ENCODE measurements at places on chromosomes 6 and 20.

DNA sequence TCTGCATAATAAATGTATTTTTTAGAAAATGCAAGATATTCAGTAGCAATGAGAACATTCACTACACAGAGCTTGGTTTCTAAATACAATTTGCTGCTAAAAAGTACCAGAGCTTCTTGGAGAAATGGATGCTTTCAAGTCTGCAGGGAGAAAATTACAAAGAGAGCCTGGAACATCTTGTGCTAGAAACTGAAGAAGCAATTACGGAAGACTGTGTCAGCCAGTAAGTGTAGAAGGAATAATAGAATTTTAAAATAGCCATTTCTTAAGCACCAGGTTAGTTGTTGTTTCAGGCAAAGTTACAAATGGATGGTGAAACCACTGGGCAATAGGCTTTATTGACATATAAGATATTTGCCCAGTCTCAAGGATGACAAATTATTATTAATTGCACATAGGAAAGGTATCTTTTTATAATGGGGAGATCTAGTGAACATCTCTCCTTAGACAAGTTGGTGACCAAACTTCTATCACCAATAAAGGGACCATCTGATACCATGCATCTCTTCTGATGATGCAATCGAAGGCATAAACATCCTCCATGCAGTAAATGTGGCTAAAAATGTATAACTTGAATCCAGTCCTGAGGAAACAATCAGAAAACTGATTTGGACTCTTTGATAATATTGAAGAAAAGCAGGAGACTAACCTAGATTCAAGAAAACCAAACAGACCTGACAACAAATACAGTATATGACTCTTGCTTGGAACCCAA lies 81.7 kb downstream of the ARHGAP18 start:
- DNase-seq: no peak
- no peaks in the 10 kb centered on the region for H3K36me3 ChIP-seq
- no peaks in the 10 kb centered on the region for H3K27me3 ChIP-seq

- no peak overlapping the region for H3K4me3 ChIP-seq
- no peaks in the 10 kb centered on the region for H3K27me3 ChIP-seq
- no peak for DNase-seq
- H3K27ac ChIP-seq: no peak overlapping the region
Measured at GRCh38 chr20:2162125-2162822, 60.6 kb downstream of the STK35 start.

- no peak overlapping the region for H3K27ac ChIP-seq
- peak; percentile 54 for DNase-seq
- no peaks in the 10 kb centered on the region for H3K27me3 ChIP-seq
- H3K36me3 ChIP-seq: peaks cover 6% of the 10 kb centered on the region
Measured at GRCh38 chr20:25020901-25021301, 28.4 kb upstream of the APMAP start.

- H3K27ac ChIP-seq: no peak overlapping the region
- H3K4me3 ChIP-seq: no peak overlapping the region
- H3K4me1 ChIP-seq: no peaks in the 10 kb centered on the region
- no peak for DNase-seq
- no peaks in the 10 kb centered on the region for H3K27me3 ChIP-seq
Measured at GRCh38 chr20:9400171-9401025, 114.0 kb upstream of the LAMP5 start.

DNA sequence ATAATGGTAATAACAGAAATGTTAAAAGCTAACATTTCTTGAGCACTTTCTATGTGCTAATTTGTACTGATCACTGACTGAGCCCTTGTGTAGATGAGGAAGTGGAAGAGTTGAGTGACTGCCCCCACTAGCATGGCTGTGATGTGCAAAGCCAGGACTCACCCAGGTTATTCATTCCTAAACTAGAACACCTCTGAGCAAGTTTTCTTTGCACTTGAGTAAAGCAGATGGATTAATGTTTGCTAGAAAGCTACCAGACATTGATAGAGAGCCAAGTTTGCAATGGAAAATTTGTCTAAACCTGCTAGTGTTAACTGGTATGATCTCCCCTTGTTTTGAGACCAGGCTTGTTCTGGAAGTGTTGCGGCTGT lies 467.4 kb upstream of the PLCB4 start:
- no peak overlapping the region for H3K27ac ChIP-seq
- H3K27me3 ChIP-seq: no peaks in the 10 kb centered on the region

Data from adrenal gland (tissue), 19 donors.